ENCODE measurements at places on chromosomes 5 and 9.

GRCh38 chr9:101999441-101999840 lies 261.0 kb upstream of the GRIN3A start:
- no peak for DNase-seq

DNA sequence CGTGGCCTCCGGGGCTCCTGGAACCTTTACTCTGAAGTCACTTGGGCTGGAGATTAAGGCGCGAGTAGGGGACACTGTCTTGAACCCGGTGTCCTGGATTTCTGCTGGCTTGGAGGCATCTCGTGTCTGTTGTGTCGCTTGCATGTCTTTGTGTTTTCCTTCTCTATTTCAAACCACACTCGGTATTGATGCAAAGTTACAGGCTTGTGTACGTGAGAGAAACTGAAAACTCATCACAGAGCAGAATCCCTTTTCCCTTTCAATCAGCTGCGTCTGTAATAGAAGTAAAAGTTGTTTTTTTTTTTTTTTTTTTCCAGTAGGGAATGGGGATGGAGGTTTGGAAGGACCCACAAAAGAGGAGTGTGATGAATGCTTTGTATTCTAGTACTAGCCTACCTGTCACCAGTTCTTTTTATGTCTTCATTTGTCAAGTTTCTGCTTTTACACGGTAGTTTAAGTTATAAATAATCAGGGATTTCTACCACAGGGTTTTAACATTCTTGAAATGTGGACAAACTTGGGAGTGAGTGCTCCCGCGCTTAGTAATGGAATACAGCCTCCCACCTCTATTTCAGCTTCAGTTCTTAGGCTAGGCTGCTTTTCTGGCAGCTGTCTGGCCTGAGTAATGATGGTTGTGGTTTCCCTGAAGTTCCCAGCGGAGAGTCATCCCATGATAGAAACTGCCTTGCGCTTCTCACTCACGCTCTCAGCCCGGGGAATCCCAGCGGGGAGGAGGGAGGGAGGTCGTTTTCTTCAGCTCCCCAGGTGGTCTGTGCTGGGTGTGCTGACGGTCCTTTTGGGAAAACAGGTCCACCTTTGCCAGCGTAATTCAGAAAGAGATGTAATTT lies 763 bp downstream of the TJP2 start:
- no peak for DNase-seq

DNA sequence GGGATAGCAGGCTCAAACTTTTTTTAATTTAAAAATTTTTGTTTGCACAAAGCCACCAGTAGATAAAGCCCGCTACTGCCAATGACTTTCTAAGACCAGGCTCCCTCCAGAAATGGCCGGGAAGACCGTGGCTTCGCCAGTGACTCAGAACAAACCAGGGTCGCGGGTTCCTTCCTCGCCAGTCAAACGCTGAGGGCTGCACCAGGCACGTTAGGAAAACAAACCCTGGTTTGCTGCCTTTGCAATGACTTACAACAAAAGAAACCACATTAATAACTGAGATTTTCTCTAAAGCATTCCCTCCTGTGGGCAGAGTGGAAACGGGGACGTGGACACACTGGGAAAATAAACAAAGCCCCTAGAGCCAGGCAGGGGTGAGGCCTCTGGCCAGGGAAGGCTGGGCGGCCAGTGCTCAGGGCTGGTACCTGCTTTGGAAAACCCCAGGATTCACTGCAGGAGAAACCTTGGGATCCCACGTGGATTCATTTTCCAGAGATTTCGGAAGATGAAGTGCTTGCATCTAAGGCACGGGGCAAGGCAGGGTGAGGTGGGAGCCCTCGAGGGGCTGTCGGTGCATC lies 3.8 kb downstream of the PRRX2 start:
- DNase-seq: no peak

GRCh38 chr5:139182528-139183296 lies 15.5 kb downstream of the SIL1 start:
- DNase-seq: no peak

- DNase-seq: no peak
Observed at GRCh38 chr5:80399526-80400239, 8.2 kb upstream of the ZFYVE16 start.

Measured in activated CD8-positive, alpha-beta memory T cell treated with anti-CD3 and anti-CD28 coated beads for 4 hours (primary cell).